ENCODE measurements at places on chromosomes 2 and 18. TPM values are rescaled to one million over a fixed set of nuclear protein-coding genes. Genes with fewer than 3 reads are reported as not detected.

Gene PTPRN
- total RNA-seq: 0.36 TPM

- no peaks in the 10 kb centered on the region for H3K4me1 ChIP-seq
- no peak overlapping the region for H3K4me3 ChIP-seq
- no peak for DNase-seq
- H3K27me3 ChIP-seq: no peaks in the 10 kb centered on the region
- H3K27ac ChIP-seq: no peak overlapping the region
Measured at GRCh38 chr2:181364492-181365170, 92.6 kb upstream of the ITGA4 start.

DNA sequence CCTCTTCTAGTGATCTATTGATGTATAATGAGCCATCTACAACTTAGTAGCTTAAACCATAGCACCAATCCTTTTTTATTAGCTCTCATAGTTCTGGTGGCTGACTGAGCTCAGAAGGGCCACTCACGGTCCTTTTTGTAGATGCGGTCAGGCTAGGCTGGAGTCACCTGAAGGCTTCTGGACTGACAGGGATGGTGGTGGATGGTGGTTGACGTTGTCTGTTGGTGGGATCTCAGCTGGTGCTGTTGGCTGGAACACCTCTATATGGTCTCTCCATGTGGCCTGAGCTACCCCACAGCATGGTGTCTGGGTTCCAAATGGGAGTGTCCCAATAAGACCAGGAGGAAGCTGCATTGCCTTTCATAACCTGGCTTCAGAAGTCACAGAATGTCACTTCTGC is 68.0 kb downstream of the BCL2L11 start:
- no peak overlapping the region for H3K4me3 ChIP-seq
- no peaks in the 10 kb centered on the region for H3K36me3 ChIP-seq
- H3K27ac ChIP-seq: no peak overlapping the region
- H3K4me1 ChIP-seq: peaks cover 5% of the 10 kb centered on the region
- no peak for DNase-seq

DNA sequence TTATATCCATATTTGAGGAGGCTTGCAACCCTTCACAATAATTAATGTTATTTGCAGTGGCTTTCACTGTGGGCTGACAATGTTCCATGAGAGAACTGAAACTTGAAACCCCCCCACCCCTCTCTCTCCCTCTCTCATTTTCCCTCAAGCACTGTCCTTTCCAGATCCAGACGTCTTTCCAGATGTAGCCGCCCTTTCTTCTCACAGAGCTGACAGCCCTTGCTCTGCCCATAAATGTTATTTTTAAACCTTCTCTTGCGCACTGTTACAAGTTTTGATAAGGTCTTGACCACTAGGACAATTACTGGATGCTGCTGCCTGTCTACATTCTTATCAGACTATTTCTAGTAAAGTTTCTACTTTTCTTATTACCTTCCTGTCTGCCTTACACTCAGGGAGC is 91.4 kb upstream of the LINC00305 start:
- peak overlapping the region; percentile 80 for H3K27ac ChIP-seq
- H3K4me1 ChIP-seq: peaks cover 29% of the 10 kb centered on the region
- H3K27me3 ChIP-seq: no peaks in the 10 kb centered on the region
- DNase-seq: peak; percentile 60
- no peak overlapping the region for H3K4me3 ChIP-seq

DNA sequence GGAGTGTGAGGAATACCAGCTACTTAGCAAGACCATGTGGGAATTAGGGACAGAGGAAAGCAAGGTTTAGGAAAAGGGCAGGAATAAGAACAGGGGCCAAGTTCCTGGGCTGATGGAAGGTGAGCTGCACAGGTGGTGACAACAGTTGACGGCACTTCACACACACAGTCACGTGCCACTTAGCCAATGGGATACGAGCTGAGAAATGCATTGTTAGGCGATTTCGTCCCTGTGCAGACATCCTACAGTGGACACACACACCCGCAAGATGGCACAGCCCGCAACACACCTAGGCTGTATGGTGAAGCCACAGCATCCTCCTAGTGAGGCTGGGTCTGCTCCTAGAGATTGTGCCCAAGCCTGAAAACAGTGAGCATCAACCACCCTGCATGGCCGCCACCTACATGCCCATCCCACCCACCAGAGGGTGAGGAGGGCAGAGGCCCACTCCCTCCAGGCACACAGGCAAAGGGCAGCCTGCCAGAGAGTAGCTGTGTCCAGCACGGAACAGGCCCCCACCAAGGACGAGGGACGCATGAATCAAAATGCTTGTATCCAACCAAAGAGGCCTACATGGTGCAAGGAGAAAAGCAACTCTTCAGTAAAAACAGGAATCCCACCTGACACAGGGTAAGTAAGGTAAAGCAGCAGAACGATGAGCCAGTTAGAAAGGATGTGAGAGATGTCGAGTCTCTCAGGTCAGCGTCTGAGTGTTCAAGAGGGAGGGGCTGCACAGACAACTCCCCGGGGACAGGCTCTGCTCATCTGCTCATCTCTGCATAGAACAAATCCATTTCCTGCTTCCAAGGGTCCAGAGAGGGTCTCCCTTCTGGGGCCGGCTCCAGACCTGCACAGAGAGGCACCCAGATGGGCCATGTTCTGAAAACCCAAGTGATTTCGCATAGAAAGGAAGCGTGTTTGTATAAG is 51.3 kb downstream of the ZNF516 start:
- peaks cover 21% of the 10 kb centered on the region for H3K36me3 ChIP-seq
- no peak for DNase-seq
- H3K27me3 ChIP-seq: no peaks in the 10 kb centered on the region
- no peak overlapping the region for H3K27ac ChIP-seq

- no peaks in the 10 kb centered on the region for H3K27me3 ChIP-seq
- H3K27ac ChIP-seq: peak overlapping the region; percentile 31
- no peak for DNase-seq
- H3K36me3 ChIP-seq: no peaks in the 10 kb centered on the region
Measured at GRCh38 chr2:128774320-128775216, 455.9 kb upstream of the HS6ST1 start.

Data from cardiac muscle cell (in vitro differentiated cells and primary cell).